ENCODE measurements at places on chromosomes 2 and 18. TPM values are rescaled to one million over a fixed set of nuclear protein-coding genes. Genes with fewer than 3 reads are reported as not detected.
A peak's percentile ranks its signal among the peaks of the same experiment; 100 is the strongest.

RNF125 gene
- 0.15 TPM for total RNA-seq

ZSWIM2 gene
- not detected for total RNA-seq

RFTN2 gene
- total RNA-seq = not detected

OSBPL6 gene
- 3.5 TPM for total RNA-seq

LRRC30 gene
- not detected for total RNA-seq

SCN1A gene
- total RNA-seq = not detected

IL36RN gene
- 1.0 TPM for total RNA-seq

TUBA4B gene
- not detected for total RNA-seq

EFHD1 gene
- total RNA-seq = 15.0 TPM

PLCD4 gene
- 0.74 TPM for total RNA-seq

NTSR2 gene
- not detected for total RNA-seq

C1GALT1C1L gene
- total RNA-seq = 4.6 TPM

- peak; percentile 83 for DNase-seq
These were observed at the start of gene EPAS1 for GRCh38 chr2:46296840-46297545. Gene EPAS1 (plus strand): TSS chr2:46297407. CDS start chr2:46297912, 505 bp downstream.

DNA sequence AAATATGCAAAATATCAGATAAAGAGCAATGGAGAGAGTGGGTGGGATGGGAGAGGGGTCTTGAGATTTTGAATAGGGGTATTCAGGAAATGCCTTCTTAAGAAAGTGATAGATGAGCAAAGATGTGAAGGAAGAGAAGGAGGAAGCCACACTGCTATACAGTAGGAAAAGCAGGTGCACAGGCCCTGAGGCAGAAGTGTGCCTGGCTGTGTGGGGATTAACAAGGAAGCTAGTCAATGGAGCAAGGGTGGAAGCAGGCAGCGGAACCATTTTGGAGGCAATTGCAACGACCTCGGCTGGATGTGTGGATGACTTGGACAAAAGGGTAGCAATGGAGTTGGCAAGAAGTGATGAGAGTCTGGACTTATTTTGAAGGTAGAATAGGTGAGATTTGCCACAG is 11.0 kb upstream of the CNGA3 start:
- DNase-seq = peak; percentile 15

DNA sequence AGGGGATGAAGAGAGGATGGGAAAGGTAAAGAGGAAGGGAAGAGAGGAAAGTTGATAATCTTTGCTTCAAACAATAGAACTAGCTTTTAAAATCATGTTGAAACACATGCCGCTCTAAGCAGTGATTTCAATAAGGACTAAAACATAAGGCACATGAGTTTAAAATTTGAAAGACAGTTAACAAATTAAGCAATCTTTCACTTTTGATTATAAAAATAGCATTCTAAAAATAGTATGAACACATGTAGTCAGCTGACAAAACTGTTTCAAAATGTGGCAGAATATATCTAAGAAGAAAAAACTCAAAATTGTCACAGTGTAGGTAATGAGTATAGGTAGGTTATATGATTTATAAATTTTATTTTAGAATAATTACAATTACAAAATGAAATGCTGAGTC is 25.3 kb downstream of the PSME4 start:
- DNase-seq = no peak

- DNase-seq = no peak
These were observed 118.4 kb downstream of the LRRC30 start for GRCh38 chr18:7349181-7349837.

DNA sequence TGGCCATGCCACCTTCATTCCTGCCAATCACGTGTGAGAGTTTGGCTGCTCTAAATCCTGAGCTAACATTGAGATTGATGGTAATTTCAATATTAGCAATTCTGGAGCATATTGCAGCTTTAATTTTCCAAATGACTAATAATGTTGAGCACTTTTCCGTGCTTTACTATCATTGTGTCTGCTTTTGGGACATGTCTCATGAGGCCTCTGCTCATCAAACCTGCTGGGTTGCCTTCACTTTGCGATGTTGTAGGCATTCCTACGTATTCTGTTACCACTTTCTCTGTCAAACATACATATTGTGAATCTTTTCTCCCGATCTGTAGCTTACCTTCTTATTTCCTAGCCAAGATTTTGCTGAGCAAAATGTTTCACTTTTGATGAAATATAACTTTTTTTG is 466.6 kb downstream of the GALR1 start:
- DNase-seq = no peak

GRCh38 chr2:98601532-98602132 is 6.7 kb downstream of the COA5 start:
- no peak for DNase-seq

- DNase-seq = peak; percentile 5
These were observed 46.1 kb downstream of the SIGLEC15 start for GRCh38 chr18:45871431-45872084.

- no peak for DNase-seq
These were observed 202.9 kb upstream of the SP5 start for GRCh38 chr2:170512266-170512665.

- DNase-seq = no peak
These were observed 99.5 kb upstream of the GATA6 start for GRCh38 chr18:22069916-22070315.

DNA sequence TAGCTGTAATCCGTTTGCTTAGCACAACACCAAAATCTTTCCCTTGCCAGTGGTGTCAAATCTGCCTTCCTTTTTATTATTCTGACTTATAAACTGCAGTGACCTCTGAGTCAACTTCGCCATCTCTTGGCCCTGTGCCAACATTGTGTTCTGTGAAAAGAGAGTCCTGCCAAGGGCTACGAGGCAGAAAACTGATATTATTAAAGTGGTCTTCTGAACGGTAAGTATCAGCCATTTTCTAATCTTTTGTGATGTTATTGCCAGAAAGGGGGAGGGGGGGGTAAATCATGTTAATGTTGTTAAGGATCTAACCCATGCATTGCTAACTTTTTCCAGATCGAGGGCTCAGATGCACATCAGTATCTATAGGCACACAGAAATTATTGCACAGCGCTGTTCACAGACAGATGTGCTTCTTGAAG is 121.5 kb upstream of the LTBP1 start:
- no peak for DNase-seq

DNA sequence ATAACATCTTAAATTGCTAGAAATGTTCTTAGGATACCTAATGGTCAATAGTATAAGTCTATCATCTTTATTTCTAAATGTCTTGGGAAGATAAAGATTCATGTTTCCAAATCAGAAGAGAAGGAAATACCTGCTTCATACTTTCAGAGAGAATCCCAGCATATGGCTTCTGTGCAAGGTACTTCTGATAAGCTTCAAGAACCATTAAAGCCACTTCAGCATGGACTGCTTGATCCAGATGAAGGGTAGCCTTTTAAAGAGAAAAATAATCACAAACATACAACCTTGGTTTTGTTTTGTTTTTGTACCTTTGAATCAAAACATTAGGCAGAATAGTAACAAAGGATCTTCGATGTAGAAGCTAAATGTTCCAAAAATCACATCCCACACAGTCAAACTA is 44.0 kb downstream of the EPG5 start:
- no peak for DNase-seq

- DNase-seq = peak; percentile 39
These were observed 46.9 kb upstream of the GREB1L start for GRCh38 chr18:21194871-21195771.

DNA sequence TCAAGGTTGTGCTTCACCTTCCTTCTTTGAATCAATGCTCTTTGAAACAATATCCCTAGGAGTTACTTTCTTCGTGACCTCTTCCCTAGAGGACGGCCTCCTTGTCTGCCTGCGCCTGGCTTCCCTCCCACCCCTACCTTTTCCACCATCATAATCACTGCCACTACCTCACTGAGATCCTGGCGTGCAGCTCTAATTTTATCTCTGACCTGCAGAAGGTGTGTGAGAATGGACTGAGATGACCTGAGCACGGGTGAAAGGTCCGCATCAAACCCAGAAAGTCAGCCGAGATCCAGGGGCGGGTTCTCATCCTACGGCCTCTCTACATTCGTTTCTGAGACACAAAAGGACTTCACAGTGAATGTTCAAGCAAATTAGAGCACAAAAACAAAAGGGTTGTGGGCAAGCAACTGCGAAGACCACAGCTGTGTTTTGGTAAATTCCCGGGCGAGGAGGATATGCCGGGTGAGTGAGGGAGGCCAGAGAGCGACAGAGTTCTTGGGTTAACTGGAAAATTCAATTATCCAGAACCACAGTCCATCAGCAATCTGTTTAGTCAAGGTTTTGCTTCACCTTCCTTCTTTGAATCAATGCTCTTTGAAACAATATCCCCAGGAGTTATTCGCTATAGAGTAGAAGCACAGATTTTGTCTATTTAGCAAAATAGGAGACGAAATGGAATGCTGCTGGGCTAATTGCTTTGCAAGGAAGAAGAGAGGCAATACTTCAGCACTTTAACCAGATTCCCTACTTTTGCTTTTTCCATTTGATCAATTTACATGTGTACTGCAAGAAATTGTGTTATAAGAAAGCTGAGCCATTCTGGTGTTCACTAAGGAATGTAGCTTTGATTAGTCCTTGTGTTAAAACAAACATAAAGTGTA is 212.6 kb downstream of the ACKR3 start:
- DNase-seq = peak; percentile 34

DNA sequence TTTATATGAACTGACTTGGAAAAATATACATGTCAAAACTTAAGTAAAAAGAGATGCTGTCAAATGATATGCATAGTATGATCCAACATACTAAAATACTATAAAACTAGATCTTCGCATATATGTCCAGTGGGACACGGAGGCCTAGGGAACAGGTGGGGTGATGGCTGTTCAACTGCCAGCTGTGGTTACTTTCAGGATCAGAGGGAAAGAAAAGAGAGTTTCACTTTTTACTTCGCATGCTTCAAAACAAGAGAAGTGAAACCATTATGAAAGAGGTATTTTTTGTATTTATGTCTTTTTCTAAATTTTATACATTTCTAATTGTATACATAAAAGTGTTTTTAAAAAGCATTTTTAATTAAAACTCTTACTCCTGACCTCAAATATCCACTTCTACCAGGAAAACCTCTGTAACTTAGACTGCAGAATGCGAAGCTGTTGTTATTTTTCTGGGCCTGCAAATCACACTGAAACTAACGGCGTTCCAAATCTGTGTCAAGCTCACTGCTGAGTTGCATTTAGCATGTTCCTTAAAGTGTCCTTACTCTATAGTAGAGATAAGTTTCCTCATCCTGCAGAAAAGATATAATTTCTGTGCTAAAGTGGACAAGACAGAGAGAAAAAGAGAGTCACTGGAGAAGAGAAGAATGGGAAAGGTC is 97.8 kb upstream of the SLC35G4 start:
- DNase-seq = no peak

DNA sequence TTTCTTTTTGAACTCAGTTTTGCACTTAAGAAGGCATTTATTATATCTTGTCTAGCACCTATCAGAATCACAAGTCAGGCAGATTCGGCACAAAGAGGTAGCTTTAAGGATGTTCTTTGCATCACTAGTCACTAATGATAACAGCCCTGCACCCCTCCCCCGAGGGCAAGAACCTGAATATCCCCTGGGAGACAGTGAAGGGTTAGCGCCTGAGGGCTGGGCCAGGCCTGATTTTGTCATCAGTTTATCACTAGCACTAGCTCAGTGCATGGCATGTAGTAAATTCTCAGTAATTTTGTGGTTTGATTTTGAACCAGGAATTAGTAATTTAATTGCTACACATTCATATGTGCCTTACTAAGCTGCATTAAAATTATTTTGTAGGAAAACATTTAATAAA is 23.9 kb upstream of the HS6ST1 start:
- no peak for DNase-seq

DNA sequence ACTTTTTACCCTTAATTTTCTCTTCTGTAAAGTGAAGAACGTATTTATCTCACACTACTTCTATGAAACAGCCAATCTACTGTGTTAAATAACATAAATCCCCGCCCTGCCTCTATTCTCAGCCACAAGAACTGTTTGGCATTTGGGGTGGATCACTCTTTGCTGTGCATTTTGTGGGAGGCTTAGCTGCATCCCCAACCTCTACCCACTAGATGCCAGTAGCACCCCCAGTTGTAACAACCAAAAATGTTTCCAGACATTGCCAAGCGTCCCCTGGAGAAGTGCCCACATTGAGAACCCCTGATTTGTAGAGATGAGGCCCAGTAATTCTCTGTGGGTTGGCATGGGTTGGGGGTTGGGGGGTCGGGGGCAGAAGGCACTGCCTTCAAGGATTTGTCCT is 94.7 kb upstream of the BOD1L2 start:
- DNase-seq = no peak

- DNase-seq = no peak
These were observed 247.5 kb downstream of the PTH2R start for GRCh38 chr2:208654056-208654455.

DNA sequence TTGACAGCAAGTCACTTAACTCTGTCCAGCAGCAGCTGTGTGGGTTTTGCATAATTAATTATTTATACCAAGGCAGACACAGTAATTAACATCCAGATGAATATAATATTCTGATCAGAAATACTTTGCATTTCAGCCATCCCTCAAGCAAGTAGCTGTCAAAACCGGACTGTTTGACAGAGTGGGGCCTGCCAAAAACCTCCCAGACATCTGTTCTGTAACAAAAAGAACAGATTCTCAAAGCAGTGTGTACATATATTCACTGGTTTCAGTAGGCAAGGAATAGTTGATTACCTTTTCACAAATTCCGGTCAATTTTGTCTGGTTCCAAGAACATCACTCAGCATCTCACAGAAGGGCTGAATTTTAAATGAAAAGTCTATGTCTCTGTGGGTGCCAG is 291.6 kb downstream of the CMPK2 start:
- no peak for DNase-seq

- no peak for DNase-seq
These were observed 58.1 kb downstream of the SPOPL start for GRCh38 chr2:138559641-138560040.

GRCh38 chr18:45951016-45951714 is 16.0 kb downstream of the EPG5 start:
- DNase-seq = peak; percentile 53

DNA sequence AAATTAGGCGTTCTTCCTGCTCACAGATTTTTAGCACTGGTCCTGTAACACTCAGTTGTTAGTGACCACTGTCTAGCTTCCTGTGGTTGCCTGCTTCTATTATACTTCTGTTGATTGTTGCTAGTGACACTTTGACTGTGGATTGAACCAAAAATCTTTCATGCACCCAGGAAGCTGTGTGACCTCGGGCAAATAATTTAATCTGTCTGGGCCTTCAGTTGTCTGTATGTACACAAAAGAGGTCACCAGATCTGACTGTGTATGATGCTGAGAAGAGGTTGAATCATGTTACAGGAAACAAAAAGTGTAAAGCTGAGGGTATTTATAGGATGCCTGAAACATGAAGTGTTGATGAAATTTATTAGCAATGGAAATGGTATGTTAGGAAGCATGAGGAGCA is 12.7 kb downstream of the ICOS start:
- DNase-seq = no peak

- DNase-seq = no peak
These were observed 125.8 kb upstream of the CYP1B1 start for GRCh38 chr2:38201784-38202183.
